ENCODE measurements at places on chromosomes 16 and 17.

DNA sequence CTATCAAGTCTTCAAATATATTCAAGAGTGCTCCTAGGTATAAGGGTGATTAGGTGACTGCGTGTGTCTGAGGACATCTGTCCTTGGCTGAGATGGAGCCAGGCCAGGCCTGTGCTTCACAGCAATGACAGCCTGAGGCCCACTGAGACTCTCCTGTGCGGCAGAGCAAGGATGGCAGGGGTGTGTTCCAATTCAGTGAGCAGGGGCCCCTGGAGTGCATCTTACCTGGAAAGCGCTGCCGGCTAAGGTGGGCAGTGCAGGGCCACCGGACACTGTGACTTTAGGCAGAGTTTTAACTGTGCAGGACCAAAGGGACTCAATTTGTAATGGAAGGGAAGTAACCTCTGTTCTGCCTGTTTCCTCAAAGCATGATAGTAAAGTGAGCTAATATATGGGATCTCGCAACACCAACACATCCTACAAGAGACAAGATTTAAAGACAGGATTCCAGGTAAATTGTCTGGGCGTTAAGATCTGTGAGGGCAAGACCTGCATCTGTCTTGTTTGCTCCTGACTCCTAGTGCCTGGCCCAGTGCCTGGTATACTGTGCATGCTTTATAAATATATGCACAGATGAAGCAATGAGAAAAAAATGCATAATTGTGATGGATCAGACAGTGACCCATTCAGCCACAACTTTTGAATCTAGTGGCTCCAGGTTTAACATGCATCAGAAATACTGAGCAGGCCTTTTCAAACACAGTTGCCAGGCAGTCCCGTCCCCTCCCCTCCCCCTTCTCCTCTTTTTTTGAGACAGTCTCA lies 86.7 kb downstream of the MRC2 start:
- H3K36me3 ChIP-seq: no peaks in the 10 kb centered on the region
- H3K27me3 ChIP-seq: peaks cover 6% of the 10 kb centered on the region
- no peak for DNase-seq
- no peak overlapping the region for H3K27ac ChIP-seq

DNA sequence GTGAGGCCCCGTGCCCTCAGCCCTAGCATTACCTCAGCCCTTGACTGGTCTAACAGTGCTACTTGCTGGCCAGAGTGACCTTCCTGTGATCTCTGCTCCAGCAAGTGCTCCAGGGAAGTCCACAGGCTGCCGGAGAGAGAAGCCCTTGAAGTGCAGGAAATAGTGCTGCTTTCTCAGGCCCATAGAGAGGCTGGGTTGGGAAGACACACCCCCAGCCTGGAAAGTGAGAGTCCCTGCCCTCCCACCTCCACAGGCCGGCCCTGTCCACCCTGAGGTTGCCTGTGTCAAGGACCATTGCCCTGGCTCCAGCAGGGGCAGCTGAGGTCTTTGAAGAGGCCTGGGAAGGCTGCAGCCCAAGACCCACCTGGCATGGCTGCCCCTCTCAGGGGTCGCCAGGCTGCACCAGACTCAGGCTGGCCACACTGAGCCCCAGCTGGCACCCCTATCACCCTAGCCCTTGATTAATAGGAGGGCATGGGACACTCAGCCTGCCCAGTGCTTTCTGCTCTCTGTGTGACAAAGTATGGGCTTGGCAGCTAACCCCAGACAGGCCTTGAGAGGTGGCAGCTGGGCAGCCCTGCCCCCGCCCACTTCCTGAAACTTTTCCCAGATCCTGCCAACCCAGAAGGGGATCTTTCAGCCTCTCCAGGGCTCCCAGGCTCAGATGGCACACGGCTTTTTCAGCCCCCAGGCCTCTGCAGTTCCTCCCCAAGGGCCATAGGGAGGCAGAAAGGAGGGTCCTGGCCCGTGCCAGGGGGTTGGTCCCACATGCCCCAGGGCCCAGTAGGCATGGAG lies 21.7 kb downstream of the ATP6V0D1 start:
- H3K4me3 ChIP-seq: no peak overlapping the region
- H3K27ac ChIP-seq: no peak overlapping the region
- H3K36me3 ChIP-seq: peaks cover 5% of the 10 kb centered on the region
- DNase-seq: no peak

GRCh38 chr17:42809250-42809649 lies 10.6 kb downstream of the CNTD1 start:
- H3K27me3 ChIP-seq: no peaks in the 10 kb centered on the region
- no peak overlapping the region for H3K4me3 ChIP-seq
- no peak for DNase-seq
- no peaks in the 10 kb centered on the region for H3K4me1 ChIP-seq

- DNase-seq: no peak
- H3K4me3 ChIP-seq: no peak overlapping the region
- peaks cover 8% of the 10 kb centered on the region for H3K4me1 ChIP-seq
- no peaks in the 10 kb centered on the region for H3K27me3 ChIP-seq
Measured at GRCh38 chr17:29777663-29778062, 152.4 kb downstream of the SSH2 start.

DNA sequence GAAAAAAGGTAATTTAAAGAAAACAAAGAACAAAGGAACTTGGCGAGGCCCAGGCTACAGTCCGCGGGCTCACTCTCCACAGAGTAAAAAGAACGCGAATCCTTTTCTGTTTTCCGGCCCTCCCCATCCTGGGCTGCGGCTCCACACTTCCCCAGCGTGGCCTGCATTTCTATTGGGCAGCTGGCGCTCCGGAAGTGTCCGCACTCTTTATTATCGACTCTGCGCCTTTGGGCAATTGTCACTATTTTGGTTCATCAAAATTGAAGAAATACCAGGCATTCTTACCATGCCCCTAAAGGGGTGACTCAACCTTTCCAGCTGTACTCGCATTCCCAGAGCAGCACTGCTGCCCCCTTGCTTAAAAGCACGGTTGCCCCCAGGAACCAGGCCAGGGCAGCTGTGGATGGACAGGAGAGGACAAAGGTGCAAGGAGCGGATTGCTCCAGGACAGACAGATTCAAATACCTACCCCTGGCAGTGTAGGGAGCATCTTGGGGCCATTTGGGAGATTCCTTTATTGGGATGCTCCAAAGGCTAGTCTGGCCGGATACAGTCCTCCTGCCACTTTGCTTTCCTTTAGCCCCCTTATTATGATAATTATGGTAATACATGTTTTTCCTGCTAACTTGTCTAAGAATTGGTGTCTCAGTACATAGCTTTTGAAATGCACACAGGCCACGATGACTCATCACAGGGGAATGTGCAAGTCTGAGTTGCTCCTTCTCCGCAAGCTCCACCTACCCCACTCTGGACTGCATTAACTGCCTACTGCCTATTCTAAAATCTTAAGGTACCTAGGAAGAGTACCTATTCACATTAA lies 985 bp upstream of the SLFN12 start:
- DNase-seq: no peak
- H3K27me3 ChIP-seq: no peaks in the 10 kb centered on the region
- peak overlapping the region; percentile 94 for H3K4me3 ChIP-seq
- peaks cover 16% of the 10 kb centered on the region for H3K4me1 ChIP-seq
- no peak overlapping the region for H3K27ac ChIP-seq

- no peaks in the 10 kb centered on the region for H3K4me1 ChIP-seq
- H3K4me3 ChIP-seq: no peak overlapping the region
- H3K27me3 ChIP-seq: peaks cover 4% of the 10 kb centered on the region
- no peak for DNase-seq
- no peak overlapping the region for H3K27ac ChIP-seq
- peaks cover 2% of the 10 kb centered on the region for H3K36me3 ChIP-seq
Measured at GRCh38 chr16:15507301-15507958, 73.0 kb downstream of the BMERB1 start.

DNA sequence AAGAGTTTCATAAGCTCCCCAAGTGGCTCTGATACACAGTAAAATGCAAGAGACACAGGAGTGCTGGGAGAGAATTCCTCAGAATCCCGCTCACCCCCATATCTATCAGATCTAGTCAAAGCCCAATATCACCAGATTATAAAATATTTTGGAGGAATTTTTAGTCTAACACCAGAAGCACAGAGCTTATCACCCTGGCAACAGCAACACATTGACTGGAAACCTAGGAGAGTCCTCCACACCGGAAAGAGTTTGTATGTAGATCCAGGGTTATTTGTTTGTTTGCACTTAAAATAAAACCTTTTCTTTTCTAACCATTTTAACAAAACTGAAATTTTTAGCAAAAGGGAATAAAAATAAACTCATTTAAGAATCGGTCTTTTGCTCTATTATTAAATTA lies 7.2 kb downstream of the SOX9 start:
- H3K36me3 ChIP-seq: no peaks in the 10 kb centered on the region
- no peak for DNase-seq
- no peak overlapping the region for H3K27ac ChIP-seq
- peaks cover under 1% of the 10 kb centered on the region for H3K4me1 ChIP-seq

DNA sequence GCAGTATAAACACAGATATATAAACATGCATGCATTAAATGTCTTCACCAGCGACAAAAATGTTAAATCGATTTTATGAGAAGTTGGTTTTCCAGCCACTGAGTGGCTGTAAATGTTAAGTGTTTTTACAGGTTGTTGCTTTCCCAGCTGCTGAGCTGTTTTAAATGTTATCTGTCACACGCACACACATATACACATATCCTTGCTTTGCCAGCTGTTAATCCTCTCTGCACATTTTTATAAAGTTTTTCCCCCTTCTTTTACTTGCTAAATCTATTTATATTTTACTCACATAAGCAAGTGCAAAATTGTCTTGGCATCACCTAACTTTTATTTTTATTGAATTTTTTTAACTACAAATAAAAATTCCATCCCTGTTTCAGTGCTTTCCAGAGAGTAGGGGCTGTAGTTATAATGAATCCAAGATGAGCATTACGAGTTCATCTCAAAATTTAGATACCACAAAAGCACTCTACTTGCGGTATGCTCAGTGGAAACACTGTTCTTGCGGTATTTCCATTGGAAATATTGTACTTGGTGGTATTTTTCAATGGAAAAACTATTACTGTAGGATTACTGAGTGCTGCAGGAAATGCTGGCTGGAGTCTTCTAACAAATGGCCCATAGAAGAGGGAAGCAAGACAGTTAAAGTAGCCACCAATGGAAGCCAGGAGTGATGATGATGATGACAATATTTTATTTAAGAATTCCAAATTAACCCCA lies 124.9 kb upstream of the KCNJ16 start:
- no peaks in the 10 kb centered on the region for H3K4me1 ChIP-seq
- H3K27me3 ChIP-seq: no peaks in the 10 kb centered on the region
- no peak overlapping the region for H3K4me3 ChIP-seq
- H3K27ac ChIP-seq: no peak overlapping the region

DNA sequence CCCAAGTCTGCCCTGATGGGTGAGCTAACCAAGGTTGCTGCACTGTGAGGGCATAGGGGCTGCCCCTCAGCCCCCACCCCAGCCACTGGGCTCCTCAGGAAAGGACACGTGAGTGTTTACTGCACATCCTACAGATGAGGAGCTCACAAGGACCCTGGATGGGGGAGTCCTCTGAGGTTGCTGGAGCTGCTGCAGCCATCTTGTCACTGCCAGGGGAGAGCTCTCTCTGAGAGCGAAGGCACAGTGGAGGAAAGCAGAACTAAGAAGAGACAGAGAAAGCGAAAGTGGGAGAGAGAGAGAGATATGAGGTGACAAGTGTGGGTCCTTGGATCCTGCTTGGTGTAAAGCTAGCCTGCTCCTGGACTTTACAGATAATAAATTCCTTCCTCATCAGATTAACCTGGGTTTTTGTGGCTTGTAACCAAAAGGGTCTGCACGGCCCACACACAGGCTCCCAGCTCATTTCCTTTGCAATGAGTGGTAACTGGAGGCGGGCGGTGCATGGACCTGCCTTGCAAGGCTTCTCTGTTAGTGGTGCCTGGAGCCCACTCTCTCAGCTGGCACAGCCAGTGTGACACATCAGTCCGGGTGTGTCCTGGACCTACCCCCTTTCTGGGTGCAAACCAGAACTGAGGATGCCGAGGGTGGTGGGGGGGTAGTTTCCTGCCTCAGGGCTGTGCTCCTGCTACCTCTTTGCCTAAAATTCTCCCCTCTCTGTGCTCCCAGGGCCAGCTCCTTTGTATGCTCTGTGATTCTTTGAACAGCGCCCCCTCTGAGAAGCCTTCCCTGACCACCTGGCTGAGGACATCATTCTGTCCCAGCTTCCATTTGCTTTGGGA lies 14.2 kb downstream of the SNX20 start:
- DNase-seq: no peak
- H3K27ac ChIP-seq: peak overlapping the region; percentile 53
- no peaks in the 10 kb centered on the region for H3K27me3 ChIP-seq
- H3K4me3 ChIP-seq: peak overlapping the region; percentile 57
- H3K4me1 ChIP-seq: peaks cover 12% of the 10 kb centered on the region

DNA sequence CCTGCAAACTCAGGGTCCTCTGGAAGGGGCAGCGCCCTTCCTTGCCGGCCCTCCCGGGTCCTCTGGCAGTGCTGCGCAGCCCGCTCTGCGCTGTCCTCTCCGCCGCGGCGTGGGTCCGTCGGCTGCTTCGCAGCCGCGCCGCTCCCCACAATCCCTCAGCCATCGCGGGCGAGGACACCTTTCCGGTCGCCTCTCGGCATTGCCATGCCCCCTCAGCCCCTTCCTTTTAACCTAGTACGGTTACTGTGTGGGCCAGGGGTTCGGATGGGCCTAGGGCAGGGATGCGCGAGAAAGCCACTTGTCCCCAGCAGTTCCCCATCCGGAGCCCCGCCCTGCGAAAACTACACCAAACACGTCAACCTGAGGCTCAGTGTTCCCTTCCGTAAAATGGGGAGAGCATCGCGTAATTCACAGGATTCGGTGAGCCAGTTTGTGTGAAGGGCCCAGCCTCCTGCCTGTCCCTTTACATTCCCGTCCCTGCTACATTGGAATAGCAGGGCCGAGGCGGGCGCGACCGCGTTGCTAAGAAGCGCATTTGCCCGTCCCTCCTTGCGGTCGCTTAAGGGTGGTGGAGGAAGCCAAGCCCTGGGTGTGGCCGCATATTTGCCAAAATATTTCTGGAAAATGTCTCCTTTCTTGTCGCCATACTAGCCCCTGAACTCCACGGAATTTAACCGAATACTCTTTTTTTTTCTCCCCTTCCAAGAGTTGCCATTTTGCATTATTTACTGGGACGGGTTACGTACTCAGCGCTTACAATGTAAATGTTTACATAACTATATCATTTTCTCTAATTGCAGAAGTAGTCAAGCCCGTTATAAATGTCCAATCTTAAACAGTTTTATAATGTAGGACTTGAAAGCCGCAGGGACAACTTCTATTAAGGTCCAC lies 13.2 kb downstream of the COPZ2 start:
- H3K27ac ChIP-seq: peak overlapping the region; percentile 94
- peak; percentile 54 for DNase-seq
- H3K36me3 ChIP-seq: no peaks in the 10 kb centered on the region
- H3K27me3 ChIP-seq: peaks cover 9% of the 10 kb centered on the region

GRCh38 chr16:89720813-89721545 lies at the start of the genes VPS9D1 and ZNF276:
TSS of gene VPS9D1 (minus strand) at chr16:89720898. CDS start at chr16:89720861, 37 bp downstream.
TSS of gene ZNF276 (plus strand) at chr16:89721537. CDS start at chr16:89721641, 104 bp downstream.
- peak; percentile 73 for DNase-seq
- H3K36me3 ChIP-seq: peaks cover 5% of the 10 kb centered on the region
- H3K4me1 ChIP-seq: peaks cover 19% of the 10 kb centered on the region
- H3K27me3 ChIP-seq: no peaks in the 10 kb centered on the region
- peak within 1 kb of the TSS; percentile 66 for H3K27ac ChIP-seq
